ENCODE measurements at places on chromosomes 5 and 9. TPM values are rescaled to one million over a fixed set of nuclear protein-coding genes. Genes with fewer than 3 reads are reported as not detected.

GRCh38 chr5:74655716-74656115, 15.2 kb upstream of the ENC1 start:
- no peaks in the 10 kb centered on the region for H3K4me1 ChIP-seq
- H3K4me3 ChIP-seq: no peak overlapping the region

DNA sequence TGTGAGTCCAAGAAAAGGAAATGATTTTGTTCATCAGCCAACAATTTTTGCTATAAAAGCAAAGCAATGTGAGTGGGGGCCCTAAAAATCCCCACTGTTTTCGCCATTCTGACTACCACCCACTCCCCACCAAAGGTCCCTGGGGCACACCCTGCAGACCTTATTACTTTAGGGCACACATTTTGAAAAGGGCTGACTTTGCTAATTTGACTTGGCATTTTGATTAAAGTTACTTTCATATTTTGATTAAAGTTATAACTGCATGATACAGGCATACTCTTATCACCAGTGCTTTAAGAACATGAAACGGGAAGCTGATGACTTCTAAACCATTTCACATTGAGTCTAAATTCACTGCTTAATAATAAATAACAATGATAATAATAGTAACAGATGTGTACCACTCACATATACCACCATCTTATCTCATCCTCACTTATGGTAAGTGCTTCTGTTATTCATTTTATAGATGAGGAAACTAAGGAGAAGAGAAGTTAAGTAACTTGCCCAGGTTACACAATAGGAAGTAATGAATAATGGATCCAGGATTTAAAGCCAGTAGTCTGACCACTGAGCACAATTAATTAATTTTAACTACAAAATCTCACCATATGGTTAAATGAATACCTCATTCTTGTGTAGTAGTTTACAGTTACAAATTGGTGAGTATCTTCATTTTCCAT, 25.4 kb upstream of the NR3C1 start:
- H3K4me3 ChIP-seq: no peak overlapping the region
- no peak for DNase-seq
- H3K4me1 ChIP-seq: no peaks in the 10 kb centered on the region
- no peak overlapping the region for H3K27ac ChIP-seq
- no peaks in the 10 kb centered on the region for H3K27me3 ChIP-seq

DNA sequence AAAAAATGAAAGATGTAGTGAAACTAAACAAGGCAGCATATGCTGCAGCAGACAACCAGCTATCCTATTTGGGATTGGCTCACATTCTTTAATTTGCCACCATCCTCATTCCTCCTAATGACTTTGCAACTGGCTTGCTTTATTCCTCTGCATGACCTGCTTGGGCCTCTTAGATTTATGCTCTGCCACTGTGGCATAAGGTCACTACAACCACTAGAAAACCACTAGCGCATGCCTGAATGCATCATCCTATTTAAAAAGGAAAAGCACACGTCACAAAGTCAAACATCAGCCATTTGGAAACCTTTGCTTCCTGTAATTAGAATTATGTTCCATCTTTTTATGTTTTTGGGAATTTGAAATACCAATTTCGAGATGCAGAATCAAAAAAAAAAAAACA, 40.8 kb upstream of the CCDC152 start:
- no peaks in the 10 kb centered on the region for H3K36me3 ChIP-seq
- DNase-seq: no peak

DNA sequence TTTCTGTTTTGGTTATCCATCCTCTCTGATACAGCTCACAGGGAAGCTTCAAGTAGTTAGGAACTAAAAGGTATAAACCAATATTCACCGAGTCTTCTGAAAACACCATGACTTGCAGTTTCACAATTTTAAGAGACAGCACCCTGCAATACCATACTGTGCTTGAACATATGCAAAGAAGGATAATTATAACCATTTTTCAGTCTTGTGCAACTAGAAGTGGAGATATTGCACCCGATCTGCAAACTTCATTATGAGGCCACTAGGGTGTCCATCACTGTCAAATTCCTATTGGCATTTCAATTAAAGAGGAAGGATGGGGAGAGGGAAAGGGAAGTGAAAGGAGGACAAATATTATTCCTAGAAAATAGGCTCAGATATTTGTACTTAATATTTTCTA, 32.4 kb upstream of the CEP120 start:
- no peak for DNase-seq
- no peak overlapping the region for H3K4me3 ChIP-seq
- peaks cover 10% of the 10 kb centered on the region for H3K4me1 ChIP-seq
- no peak overlapping the region for H3K27ac ChIP-seq

The FAM193B gene
- total RNA-seq: 46.9 TPM

The UBE2QL1 gene
- total RNA-seq: 0.83 TPM

The F2RL2 gene
- not detected for total RNA-seq

The FSTL4 gene
- 1.4 TPM for total RNA-seq

All from GM23338 (cell line).